ENCODE measurements at places on chromosomes 6 and 20. TPM values are rescaled to one million over a fixed set of nuclear protein-coding genes. Genes with fewer than 3 reads are reported as not detected.

- no peak for DNase-seq
Measured at GRCh38 chr20:33154252-33154651, 13.7 kb upstream of the BPIFA2 start.

DNA sequence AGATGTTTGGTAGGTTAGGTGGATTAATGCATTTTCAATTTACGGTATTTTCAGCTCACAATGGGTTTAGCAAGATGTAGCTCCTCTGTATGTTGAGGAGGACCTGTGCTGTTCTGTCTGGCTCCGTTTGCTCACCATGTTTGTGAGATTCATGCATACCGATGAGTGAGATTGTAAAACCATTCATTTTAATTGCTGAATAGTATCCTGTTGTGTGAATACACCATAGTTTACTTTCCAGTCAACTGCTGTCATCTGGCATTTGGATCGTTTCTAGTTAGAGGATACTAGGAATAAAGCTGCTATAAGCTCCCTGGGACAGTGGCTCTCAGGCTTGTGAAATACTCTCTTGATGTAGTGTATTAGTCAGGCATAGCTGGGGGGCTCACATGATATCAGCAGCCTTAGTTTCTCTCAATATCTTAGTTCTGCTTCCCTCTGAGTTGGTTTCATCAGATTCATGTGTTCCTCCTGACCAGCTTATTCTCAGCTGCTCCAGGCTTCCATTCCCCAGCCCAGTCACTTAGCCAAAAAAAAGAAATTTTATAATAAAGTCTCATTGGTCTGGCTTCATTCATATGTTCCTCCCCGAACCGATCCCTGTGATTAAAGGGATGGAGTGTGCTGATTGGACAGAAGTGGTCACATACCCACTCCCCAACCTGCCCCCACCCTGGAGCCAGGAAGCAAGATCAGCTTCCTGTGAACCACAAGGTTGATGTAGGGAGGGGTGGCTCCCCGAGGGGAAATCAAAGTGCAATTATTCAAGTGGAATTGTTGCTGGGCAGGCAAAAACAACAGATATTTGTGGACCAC, 10.9 kb upstream of the B4GALT5 start:
- no peak for DNase-seq

DNA sequence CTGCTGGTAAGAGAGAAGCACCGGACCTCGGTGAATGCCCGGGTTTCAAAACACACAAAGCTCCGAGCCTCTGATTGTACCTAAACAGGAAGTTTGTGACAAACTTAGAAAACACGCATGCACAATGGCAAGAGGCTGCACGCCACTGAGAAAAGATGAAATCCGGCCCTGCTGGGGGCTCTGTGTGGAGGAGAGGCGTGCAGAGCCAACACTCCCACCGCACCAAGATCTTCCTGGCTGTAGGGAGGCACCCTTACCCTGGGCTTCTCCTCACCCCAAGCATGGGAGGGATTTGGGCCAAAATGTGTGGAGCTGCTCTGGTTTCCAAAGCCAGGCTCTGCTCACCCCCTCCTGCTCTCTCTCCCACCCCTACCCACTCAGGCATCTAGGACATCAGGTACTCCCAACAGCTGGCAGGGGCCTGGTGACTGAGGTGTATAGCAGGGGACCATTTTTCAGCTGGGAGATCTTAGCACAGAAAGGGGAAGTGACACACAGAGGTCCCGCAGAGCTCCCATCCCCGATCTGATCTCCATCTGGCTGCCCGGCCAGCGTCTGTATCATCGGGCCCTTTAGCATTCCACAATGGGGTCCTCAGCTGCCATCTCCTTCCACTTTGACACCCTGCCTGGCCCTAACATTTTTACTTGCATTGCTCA, 84.2 kb downstream of the TRERF1 start:
- DNase-seq: no peak

DNA sequence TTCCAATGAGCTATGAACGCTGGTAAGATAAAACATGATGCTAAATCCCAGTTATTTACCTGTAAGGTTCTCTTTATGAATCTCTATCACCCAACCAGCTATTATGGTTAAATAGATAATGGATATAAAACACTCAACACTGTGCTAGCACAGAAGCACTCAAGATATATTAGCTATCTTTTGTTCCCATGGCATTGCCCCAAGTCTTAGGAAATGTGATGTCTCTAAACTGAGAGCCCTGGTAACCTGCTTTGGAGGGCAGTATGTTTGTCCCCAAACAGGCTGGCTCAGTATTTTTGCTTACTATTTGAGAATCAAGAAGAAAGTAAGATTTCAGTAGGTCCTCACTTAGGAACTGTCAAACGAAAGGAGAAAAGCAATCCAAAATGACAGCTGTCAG, 90.5 kb downstream of the BTBD9 start:
- DNase-seq: no peak

Gene EDN1
- polyA plus RNA-seq: 9.4 TPM

Data from spinal cord (tissue), 10 donors.